ENCODE measurements at places on chromosomes 2 and 18. TPM values are rescaled to one million over a fixed set of nuclear protein-coding genes. Genes with fewer than 3 reads are reported as not detected.

Gene TUBA3D
- not detected for total RNA-seq

Gene TLX2
- 0.19 TPM for total RNA-seq

Gene SLC66A3
- 12.3 TPM for total RNA-seq

Gene IKZF2
- 8.9 TPM for total RNA-seq

- no peak for DNase-seq
Observed at GRCh38 chr2:127796389-127796788, 14.6 kb downstream of the WDR33 start.

DNA sequence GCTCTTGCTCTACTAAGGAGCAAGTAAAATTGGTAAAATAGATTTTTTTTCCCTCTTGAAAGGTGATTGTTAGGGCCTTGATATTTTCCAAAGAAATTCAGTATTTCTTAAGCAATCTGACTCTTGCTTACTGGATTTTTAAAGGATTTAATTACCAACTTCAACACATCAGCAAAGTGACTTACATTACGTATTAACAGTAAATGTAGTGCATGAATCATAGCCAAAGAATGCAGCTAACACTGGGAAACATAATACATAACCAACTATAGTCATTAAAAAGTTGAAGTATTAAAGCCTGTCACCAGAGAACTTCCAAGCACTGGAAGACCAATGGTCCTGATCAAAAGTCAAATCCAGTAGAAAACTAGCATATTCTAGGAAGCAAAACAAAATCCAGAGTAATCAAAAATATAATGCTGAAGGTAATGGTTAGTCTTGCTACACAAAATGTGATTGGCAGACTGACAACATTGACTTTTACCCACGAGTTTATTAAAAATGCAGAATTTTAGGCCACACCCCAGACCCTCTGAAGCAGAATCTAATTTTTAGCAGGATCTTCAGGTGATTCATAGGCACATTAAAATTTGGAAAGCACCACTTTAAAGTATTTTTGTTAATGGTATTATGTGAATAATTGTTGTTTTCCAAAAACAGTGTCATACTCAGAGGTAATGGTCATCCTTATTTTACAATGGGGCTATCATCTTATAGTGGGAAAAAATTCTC is 31.8 kb upstream of the CAVIN2 start:
- DNase-seq = no peak

- no peak for DNase-seq
Observed at GRCh38 chr18:805755-806110, 6.3 kb downstream of the YES1 start.

DNA sequence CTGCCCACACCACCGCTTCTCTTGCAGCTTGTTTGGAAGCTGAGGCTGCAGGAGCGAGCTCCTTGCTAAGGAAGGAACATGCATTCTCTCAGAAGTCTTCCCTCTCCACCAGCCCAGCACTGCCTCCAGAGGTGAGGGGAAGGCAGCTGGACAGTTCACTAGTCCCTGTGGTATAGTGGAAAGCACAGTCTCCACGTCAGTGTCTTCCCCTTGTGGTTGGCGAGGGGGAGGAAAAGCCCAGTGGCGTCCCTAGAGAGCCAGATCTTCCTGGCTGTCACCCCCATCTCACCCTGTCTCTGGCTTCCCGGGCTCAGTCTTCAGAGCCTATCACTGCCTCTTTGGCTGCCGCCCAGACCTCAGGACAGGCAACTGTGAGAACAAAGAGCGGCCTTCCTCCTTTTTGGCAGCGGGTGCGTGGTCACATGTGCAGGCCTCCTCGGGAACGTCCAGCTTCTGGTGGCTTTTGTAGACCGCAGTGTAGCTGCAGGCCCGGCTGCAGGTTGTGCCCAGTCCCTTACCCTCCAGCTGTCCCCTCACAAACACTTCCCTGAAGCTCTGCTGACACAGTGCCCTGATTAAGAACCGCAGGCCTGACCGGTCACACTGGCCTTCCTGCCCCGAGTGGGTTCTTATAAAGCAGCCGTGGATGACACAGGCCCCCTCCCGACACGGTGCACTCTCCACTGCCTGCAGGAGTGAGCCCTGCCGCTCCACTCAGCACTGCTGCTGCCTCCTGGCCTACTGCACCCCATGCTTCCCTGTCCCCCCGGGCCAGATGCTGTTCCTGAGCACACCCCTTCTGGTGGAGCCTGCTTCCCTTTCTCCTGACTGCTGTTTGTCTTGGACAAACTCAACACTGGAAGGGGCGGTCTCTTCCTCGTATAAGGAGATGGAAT is 90.9 kb downstream of the RNF144A start:
- no peak for DNase-seq

- no peak for DNase-seq
Observed at GRCh38 chr18:35371412-35372195, 5.5 kb downstream of the ZNF396 start.

DNA sequence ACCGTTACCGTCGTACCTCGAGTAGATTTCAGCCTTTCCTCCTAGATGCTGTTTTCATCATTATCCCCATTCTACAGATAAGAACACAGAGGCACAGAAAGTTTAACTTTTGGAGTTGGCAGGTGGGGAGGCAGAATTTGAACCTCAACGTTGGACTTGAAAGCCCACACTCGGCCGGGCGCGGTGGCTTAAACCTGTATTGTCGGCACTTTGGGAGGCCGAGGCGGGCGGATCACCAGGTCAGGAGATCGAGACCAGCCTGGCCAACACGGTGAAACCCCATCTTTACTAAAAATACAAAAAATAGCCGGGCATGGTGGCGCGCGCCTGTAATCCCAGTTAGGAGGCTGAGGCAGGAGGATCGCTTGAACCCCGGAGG is 11.5 kb downstream of the CATIP start:
- no peak for DNase-seq

- no peak for DNase-seq
Observed at GRCh38 chr18:55587418-55588110, 428 bp downstream of the TCF4 start.
